ENCODE measurements at places on chromosomes 3 and 15.

- DNase-seq = no peak
Observed at GRCh38 chr15:89335298-89336041, 846 bp upstream of the POLG start.

GRCh38 chr3:157074981-157075380 is 85.0 kb downstream of the CCNL1 start:
- no peak for DNase-seq

DNA sequence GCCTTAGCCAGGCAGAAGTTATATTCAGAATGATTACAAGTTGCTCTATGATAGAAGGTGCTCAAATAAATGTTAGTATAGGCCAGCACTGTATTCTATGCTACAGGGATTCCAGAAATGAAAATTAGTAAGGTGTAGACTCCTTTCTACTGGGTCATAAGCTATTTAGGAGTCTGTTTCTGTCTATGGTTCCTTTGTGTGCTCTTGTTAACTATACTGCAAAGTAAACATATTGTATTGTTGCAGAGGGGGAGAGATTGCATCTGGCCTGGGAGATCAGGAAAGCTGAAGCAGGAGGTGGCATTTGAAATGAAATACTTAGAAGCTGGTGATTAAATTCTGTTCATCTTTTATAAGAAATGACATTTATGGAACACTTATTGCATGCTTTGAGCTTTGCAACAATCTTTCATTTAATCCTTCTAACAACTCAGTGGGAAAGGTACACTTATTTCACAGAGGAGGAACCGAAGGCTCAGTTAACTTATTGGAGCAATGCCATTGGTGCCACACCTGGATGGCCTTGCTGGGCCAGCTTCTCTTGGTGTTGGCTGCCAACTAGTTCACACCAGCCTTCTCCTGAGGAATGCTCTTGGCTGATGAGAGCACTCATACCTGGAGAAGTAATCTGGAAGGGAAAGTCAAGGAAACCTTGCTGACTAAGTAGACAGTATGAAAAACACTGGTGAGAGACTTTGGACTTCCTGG is 39.1 kb downstream of the ABHD5 start:
- DNase-seq = no peak

DNA sequence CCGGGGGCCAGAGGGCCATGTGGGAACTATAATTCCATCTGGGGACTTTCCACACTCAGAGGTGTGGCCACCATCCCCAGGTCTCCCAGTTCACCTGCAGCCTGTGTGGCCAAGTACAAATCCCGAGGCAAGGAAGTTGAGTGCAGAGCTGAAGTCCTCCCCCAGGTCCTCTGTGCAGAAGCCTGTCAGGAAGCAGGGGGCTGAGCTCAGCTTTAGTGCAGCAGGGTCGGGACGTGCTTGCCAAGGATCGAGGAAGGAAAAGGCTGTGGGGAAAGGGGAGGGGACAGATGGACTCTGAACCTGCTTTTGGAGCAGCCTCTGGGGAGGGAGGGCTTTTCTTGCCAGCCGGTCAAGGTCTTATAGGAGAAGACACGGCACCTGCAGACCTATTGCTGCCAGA is 67.7 kb downstream of the CHRNA7 start:
- DNase-seq = no peak

- DNase-seq = no peak
Observed at GRCh38 chr3:155629056-155629455, 115.8 kb downstream of the PLCH1 start.

- DNase-seq = no peak
Observed at GRCh38 chr3:55718074-55718473, 231.0 kb upstream of the WNT5A start.

GRCh38 chr3:190984502-190985244 is 122.2 kb upstream of the GMNC start:
- DNase-seq = no peak

DNA sequence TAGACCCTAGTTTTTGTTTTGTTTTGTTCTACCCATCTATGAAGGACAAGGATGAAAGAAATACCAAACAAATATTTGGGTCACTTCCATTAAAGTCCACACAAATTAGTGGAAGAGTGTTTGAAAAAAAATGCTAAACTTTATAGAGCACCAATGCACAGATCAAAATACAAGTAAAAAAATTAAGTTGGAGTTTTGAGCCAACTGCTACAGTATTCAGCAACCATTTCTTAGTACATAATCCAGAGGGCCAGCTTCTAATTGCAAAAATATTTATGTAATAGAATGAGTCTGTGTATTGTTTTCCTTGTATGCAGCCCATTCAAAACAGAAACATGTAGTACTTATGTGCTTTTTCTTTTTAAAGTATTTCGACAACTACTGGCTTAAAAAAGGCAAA is 121.1 kb downstream of the CBLB start:
- DNase-seq = no peak

- DNase-seq = no peak
Observed at GRCh38 chr3:177201700-177202397, 4.6 kb upstream of the TBL1XR1 start.

GRCh38 chr3:142663865-142664264 is 60.0 kb upstream of the TRPC1 start:
- no peak for DNase-seq

DNA sequence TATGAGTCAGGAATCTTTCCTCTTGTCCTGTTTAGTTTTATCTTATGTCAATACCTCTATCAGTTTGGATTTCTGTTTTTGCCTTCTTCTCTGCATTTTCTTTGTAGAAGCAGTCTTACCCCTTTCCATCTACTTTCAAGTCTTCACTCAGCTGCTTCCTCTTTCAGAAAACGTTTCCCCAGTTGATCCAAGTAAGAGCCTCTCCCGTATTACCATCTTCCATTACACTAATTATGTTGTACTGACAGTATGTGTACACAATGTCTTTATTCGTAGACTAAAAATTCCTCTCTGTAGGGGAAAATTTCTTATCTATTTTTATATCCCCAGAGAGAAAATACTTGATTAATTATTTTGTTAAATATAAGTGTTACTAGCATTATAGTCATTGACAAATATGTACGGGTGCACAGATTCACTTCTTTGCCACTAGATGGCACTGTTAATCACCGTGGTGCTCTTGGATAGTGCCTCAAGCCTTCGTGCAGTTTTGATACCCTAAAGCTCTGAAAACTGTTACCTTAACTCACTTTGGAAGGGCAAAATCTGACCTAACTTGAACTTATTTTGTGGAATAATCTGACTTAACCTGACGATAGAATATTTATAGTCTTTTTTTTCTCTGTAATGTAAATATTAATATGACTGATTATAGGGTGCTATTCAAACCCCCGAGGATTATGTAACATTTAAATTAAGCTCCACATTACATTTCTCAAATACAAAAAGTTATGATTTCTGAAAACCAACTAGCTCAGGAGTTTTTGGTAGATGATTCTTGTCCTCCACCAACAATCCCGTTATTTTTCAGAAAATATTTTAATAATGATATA is 74.2 kb upstream of the POU1F1 start:
- DNase-seq = peak; percentile 45

DNA sequence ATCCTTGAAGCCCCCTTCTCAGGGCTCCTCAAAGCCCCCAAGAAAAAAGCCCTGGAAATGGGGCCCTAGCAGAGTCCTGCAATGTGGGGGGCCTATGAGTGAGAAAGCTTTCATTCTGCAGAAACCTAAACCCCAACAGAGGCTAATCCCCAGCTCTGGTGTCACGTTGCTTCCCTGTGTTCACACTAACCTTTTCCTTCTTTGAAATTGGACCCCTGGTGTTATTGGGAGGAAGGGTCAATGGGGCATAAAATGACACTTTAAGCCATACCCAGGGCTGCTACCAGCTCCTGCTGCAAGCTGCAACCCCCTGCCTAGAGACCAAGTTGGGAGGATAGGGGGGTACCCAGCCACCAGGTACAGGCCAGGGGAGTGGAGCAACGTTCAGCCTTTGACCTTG is 2.1 kb downstream of the CYP1A2 start:
- DNase-seq = no peak

- no peak for DNase-seq
Observed at GRCh38 chr3:177665122-177665808, 468.0 kb upstream of the TBL1XR1 start.

DNA sequence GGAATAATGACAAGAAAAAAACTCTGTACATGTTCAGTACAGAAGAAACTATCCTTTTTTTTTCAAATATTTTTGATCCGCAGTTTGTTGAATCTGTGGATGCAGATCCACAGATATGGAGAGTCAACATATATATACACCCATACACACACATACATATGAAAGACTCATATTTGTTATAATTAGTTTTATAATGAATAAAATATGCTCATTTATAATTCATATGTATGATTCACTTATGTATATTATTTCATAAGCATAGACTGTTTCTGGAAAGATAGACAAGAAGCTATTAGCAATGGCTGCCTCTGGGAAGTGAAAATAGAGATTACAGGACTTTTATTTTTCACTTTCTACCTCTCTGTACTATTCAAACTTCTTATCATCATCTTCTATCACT is 9.8 kb downstream of the DZIP1L start:
- no peak for DNase-seq

- no peak for DNase-seq
Observed at GRCh38 chr3:175020101-175020500, 161.0 kb downstream of the NAALADL2 start.

Measured in HAP-1 (cell line).